Vagina (tissue), 2 donors: ENCODE measurements at places on chromosomes 13 and 19.

DNA sequence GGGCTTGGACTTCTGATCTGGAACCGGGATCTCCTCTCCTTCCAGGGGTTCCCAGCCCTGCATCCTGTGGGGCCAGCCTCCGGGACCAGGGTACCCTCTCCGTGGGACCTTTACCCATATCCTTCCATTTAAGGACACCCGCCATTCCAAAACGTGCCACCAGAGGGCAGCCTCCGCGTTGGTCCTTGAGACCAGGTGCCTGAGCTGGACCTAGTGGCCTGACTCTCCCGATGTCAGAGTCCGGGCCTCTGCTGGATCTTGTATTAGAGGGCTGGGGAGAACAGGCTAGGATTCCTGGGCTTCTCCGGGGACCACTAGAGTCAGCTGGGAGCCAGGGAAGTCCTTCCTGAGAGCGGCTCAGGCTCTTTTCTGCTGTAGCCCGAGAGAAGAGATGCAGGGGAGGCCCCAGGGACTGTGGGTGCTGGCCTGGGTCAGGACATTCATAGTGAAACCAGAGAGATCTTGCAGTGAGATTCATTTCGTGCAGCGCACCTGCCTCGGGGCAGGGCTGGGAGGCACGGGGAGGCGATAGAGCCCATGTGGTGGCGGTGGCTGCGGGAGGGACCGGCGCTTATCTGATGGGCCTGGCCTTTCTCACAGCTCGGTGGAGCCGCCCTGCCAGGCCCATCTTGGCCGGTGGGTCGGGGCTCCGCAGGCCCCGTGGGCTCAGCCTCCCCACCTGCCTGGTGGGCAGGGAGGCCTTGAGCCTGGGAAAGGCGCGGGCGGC lies 9.8 kb upstream of the SLC7A10 start:
- H3K36me3 ChIP-seq = no peaks in the 10 kb centered on the region

DNA sequence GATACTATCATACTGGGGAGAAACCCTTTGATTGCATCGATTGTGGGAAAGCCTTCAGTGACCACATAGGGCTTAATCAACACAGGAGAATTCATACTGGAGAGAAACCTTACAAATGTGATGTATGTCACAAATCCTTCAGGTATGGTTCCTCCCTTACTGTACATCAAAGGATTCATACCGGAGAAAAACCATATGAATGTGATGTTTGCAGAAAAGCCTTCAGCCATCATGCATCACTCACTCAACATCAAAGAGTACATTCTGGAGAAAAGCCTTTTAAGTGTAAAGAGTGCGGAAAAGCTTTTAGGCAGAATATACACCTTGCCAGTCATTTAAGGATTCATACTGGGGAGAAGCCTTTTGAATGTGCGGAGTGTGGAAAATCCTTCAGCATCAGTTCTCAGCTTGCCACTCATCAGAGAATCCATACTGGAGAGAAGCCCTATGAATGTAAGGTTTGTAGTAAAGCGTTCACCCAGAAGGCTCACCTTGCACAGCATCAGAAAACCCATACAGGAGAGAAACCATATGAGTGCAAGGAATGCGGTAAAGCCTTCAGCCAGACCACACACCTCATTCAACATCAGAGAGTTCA lies 12.9 kb upstream of the ZNF470 start:
- H3K36me3 ChIP-seq = peaks cover 10% of the 10 kb centered on the region
- H3K4me1 ChIP-seq = no peaks in the 10 kb centered on the region
- DNase-seq = no peak
- no peaks in the 10 kb centered on the region for H3K27me3 ChIP-seq
- H3K27ac ChIP-seq = no peak overlapping the region

GRCh38 chr19:54469496-54469934 lies 3.6 kb downstream of the CDC42EP5 start:
- H3K36me3 ChIP-seq = no peaks in the 10 kb centered on the region
- H3K4me3 ChIP-seq = no peak overlapping the region
- H3K4me1 ChIP-seq = peaks cover 50% of the 10 kb centered on the region
- peak overlapping the region; percentile 23 for H3K27ac ChIP-seq
- no peaks in the 10 kb centered on the region for H3K27me3 ChIP-seq

DNA sequence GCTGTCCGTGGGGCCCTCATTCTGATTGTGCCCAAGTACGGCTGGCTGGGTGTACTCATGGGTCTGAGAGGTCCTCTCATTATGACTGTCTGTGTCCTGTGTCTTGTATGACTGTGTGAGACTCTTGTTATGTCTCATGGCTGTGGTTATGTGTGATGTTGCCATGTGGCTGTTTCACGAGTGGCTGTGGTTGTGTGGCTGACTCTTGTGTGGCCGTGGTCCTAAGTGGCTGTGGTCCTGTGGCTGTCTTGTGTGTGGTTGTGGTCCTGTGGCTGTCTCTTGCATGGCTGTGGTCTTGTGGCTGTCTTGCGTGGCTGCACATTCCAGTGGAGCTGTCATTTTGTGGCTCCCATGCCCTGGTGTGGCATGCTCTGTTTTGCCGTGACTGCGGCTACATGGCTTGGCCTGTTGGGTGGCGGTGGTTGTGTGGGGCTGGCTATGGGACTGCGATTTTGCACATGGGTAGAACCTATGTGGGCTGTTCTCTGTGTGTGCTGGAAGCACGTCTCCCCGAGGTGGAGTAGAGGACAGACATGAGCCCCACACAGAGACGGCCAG lies 2.5 kb downstream of the LYL1 start:
- no peaks in the 10 kb centered on the region for H3K27me3 ChIP-seq
- no peak overlapping the region for H3K4me3 ChIP-seq
- H3K27ac ChIP-seq = peak overlapping the region; percentile 90
- no peak for DNase-seq
- H3K36me3 ChIP-seq = no peaks in the 10 kb centered on the region

GRCh38 chr19:44587963-44588770 lies 25.2 kb upstream of the IGSF23 start:
- no peaks in the 10 kb centered on the region for H3K36me3 ChIP-seq
- DNase-seq = no peak
- H3K27ac ChIP-seq = no peak overlapping the region
- H3K27me3 ChIP-seq = no peaks in the 10 kb centered on the region
- H3K4me1 ChIP-seq = no peaks in the 10 kb centered on the region

DNA sequence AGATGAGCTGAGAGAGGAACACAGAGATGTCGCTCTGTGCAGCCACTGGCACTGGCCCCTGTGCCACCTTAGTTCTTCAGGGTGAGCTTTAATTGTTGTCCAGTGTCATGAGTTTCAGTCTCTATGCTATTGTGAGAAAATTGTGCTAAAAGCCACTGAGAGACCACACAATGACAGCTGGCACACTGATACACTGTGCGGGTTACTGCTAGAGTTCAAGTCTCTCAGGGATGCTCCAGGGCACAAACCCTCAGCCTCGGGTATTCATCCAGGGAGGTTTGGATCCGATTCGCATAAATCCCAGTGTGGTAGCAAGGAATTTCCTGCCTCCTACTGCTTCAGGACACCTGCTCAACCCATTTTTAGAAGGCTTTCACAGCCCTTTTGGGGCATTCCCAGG lies 68.1 kb upstream of the EDNRB start:
- no peak overlapping the region for H3K4me3 ChIP-seq
- H3K4me1 ChIP-seq = peaks cover 7% of the 10 kb centered on the region
- DNase-seq = no peak
- no peaks in the 10 kb centered on the region for H3K36me3 ChIP-seq

GRCh38 chr13:110633776-110634175 lies 18.4 kb downstream of the NAXD start:
- no peaks in the 10 kb centered on the region for H3K36me3 ChIP-seq
- no peaks in the 10 kb centered on the region for H3K27me3 ChIP-seq
- no peak overlapping the region for H3K27ac ChIP-seq
- H3K4me3 ChIP-seq = no peak overlapping the region

DNA sequence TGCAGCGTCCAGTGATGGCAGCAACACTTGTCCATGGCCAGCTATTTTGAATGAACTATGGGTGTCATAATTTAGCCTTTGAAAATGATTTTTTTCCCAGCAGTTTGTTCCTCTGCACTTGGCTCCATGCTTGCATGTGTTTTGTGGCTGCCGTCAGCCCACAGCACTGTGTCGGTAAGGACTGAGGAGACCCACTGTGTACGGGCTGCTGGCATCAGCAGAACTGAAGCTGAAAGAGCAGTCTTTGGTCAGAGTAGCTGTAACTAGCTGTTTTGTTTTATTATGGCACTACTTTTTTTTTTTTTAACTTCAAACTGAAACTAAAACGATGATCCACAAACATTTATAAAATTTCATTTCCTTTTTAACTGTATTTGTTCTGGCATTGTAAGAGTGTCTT lies 50.3 kb upstream of the TEX29 start:
- H3K4me3 ChIP-seq = no peak overlapping the region
- peaks cover 29% of the 10 kb centered on the region for H3K4me1 ChIP-seq
- DNase-seq = no peak
- no peaks in the 10 kb centered on the region for H3K36me3 ChIP-seq
- no peaks in the 10 kb centered on the region for H3K27me3 ChIP-seq

DNA sequence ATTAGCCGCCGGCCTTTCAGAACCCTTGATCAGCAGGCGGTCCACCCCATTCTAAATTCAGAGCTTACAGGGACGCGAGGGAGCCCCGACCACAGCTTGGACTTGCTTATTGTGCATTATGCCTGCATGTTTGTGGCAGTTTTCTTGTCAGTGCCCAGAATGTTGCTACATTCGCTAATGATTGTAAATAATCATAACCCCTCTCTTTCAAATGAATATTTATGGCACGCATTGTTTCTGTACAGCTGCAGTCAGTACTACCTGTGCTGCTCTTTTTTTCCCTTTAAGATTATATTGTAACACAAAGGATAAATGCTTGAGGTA lies 321 bp upstream of the VPS36 start:
- H3K36me3 ChIP-seq = no peaks in the 10 kb centered on the region
- H3K4me3 ChIP-seq = peak overlapping the region; percentile 62
- peaks cover 55% of the 10 kb centered on the region for H3K4me1 ChIP-seq
- DNase-seq = no peak
- no peaks in the 10 kb centered on the region for H3K27me3 ChIP-seq

GRCh38 chr19:4327877-4328242 lies 10.8 kb downstream of the STAP2 start:
- peak overlapping the region; percentile 39 for H3K27ac ChIP-seq
- H3K27me3 ChIP-seq = no peaks in the 10 kb centered on the region
- H3K4me1 ChIP-seq = peaks cover 22% of the 10 kb centered on the region
- H3K4me3 ChIP-seq = peak overlapping the region; percentile 52

GRCh38 chr13:49058761-49059160 lies 83.0 kb downstream of the FNDC3A start:
- DNase-seq = no peak
- no peak overlapping the region for H3K27ac ChIP-seq
- H3K36me3 ChIP-seq = no peaks in the 10 kb centered on the region
- no peaks in the 10 kb centered on the region for H3K4me1 ChIP-seq
- no peaks in the 10 kb centered on the region for H3K27me3 ChIP-seq

DNA sequence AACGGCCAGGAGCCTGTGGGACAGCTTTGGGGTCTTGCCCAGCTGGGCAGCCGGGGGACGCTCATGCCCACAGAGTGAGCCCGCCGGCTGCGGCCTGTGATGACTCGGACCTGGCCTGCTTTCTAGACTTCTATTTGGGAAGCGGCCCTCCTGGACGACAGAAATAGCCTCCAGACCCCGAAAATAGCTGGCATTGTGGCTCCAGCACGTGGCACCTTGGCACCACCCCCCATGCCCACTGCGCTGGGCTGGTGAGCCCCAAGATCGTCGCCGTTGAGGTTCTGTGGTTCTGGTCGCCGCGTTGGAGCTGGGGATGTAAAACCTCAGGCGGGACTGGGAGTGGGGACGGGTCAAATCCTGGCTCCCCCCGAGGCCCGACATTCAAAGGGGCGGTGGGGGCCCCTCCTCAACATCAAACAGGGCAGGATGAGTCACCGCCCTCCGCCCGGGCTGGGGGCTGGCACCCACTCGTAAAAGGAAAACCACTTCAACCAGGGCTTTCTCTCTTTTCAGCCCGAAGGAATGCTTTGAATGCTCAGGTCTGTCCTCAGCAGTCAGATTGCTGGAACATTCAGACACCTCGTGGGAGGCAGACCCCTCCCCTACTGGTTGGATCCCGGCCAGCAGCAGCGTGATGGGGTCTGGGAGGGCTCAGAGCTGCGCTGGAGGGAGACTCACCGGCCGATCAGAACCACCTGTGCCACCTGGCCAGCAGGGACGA lies 42.1 kb downstream of the GADD45B start:
- no peaks in the 10 kb centered on the region for H3K36me3 ChIP-seq
- H3K4me3 ChIP-seq = no peak overlapping the region
- H3K27me3 ChIP-seq = no peaks in the 10 kb centered on the region

- no peak overlapping the region for H3K4me3 ChIP-seq
- no peaks in the 10 kb centered on the region for H3K4me1 ChIP-seq
- no peak overlapping the region for H3K27ac ChIP-seq
- no peak for DNase-seq
- no peaks in the 10 kb centered on the region for H3K36me3 ChIP-seq
These were observed 94.5 kb upstream of the MRI1 start for GRCh38 chr19:13669780-13670355.

DNA sequence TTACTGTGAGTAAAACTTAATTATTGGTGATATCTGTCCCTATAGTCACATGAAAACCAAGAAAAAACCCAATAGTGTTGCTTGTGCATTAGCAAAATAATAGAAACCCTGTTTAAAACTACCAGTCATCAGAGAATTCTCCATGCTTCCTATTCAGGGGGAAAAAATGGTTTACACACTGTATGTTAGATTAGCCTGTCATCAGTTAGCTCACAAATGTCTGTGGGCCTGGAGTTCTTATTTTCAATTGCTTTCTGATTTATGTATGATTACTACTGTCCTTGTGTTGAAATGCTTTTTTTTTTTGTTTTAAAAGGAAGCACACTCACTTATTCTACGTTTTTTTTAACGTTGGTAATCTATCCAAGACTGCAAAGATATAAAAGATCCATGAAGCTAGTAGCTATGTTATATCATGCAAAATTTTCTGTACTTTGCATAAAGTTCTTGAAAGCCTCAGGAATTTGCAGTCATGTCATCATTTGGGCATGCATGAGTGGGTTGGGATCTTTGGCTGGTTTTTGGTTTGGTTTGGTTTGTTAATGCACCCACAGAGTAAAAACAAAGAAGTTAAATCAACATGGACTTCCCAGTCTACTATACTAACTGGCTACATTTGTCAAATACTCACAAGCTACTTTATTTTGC lies 25.9 kb downstream of the RXFP2 start:
- H3K27ac ChIP-seq = no peak overlapping the region
- DNase-seq = no peak
- H3K4me1 ChIP-seq = no peaks in the 10 kb centered on the region
- no peak overlapping the region for H3K4me3 ChIP-seq

GRCh38 chr13:20326809-20327208 lies 94.7 kb upstream of the GJB6 start:
- H3K27me3 ChIP-seq = no peaks in the 10 kb centered on the region
- DNase-seq = no peak
- no peaks in the 10 kb centered on the region for H3K4me1 ChIP-seq

DNA sequence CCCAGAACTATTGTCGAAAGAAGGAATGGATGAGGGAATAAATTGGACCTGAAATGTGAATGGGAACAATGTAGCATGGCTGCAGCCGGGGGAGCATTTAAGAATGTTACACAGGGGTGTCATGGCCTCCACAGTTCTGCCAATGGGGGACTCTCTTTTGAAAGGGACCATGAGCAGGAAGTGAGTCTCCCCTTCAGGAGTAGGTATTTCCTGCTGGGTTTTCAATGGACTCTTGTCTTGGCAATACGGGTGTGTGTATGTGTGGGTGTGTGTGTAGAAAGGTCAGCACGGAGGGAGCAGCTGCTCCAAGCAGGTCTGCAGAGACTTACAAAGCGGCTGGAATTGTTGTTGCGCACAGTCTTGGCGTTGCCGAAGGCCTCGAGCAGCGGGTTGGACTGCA lies 24.4 kb downstream of the MYO1F start:
- no peaks in the 10 kb centered on the region for H3K36me3 ChIP-seq
- DNase-seq = no peak
- H3K4me1 ChIP-seq = no peaks in the 10 kb centered on the region
- no peak overlapping the region for H3K27ac ChIP-seq
